ENCODE measurements at places on chromosomes 12 and 14. TPM values are rescaled to one million over a fixed set of nuclear protein-coding genes. Genes with fewer than 3 reads are reported as not detected.

DNA sequence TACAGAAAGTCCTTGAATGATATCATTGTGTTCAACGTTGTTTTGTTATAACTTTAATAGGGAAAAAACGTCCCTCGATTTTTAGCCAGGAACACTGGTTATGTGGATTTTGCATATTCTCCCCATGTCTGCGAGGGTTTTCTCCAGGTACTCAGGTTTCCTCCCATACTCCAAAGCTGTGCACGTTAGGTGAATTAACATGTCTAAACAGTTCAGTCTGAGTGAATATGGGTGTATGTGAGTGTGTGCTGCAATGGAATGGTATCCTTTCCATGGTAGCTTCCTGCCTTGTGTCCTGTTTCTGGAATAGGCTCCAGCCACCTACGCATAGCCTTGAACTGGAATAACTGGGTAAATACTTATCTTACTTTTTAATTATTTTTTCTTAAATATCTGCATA, 810.8 kb upstream of the ATXN7L3B start:
- 0 out of 2 replicates have a peak, but pooled peaks cover 3% of the 10 kb centered on the region for H3K4me1 ChIP-seq
- DNase-seq, result no peak
- H3K27ac ChIP-seq, result no peak overlapping the region
- H3K27me3 ChIP-seq, result no peaks in the 10 kb centered on the region
- no peaks in the 10 kb centered on the region for H3K36me3 ChIP-seq

Gene PLEKHD1
- 0.15 TPM for total RNA-seq

Gene TBX3
- total RNA-seq, result 89.4 TPM

DNA sequence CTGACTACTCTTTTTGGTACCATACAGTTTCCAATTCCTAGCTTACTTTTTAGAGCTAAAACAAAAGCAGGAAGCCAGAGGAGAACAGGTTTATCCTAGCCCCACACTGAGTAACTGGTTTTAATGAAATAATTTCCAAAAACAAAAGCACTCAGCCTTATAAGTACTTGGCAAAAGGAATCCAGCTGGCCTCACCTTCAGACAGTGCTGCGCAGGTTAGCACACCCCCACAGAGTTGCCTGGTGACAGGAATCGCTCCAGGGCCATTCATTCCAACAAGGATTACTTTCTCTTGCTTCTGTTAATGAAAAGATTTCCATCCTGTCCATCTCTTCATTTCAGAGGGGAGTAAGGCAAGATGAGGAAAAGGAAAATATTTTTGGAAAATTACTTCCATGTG, 84.6 kb downstream of the SCFD1 start:
- no peaks in the 10 kb centered on the region for H3K27me3 ChIP-seq
- H3K4me1 ChIP-seq, result no peaks in the 10 kb centered on the region
- H3K36me3 ChIP-seq, result 0 out of 2 replicates have a peak, but pooled peaks cover 2% of the 10 kb centered on the region
- no peak overlapping the region for H3K4me3 ChIP-seq
- DNase-seq, result no peak

Gene FAIM2
- not detected for total RNA-seq

DNA sequence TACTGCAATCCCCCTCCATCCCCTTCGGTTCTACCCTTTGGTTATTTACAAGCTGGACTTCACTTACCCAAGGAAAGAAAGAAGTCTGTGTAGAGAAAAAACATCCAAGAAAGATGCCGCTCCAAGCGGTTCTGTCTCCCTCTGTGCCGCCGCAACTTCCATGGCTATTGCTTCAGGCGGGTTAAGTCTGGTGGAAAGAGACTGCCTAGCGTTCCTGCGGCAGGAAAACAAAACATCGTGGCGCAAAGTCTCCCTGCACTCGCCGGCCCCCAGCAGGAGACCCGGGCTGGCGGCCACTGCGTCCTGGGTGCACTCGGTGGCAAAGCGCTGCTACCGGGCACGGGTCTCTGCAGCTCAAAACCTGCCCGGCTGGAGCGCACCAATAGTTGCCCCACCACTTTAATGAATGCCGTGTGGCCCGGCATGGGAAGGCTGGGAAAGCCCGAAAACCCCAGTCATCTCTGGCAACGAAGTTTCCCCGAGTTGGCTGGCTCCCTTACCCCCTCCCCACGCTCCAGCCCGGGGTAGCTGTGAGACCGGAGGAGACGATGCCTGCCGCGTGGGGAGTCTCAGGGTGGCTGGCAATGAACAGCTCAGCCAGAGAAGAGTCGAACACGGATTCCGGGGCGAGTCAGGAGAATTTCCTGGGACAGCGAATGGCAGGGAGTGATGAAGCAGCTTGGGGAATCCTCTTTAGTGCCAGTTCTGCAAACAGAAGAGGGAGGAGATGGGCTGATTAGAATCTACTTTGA, 3.5 kb upstream of the KCNK10 start:
- H3K27me3 ChIP-seq, result peaks cover 92% of the 10 kb centered on the region
- peak overlapping the region; percentile 40 for H3K4me3 ChIP-seq
- H3K4me1 ChIP-seq, result no peaks in the 10 kb centered on the region
- H3K27ac ChIP-seq, result no peak overlapping the region
- H3K36me3 ChIP-seq, result no peaks in the 10 kb centered on the region

DNA sequence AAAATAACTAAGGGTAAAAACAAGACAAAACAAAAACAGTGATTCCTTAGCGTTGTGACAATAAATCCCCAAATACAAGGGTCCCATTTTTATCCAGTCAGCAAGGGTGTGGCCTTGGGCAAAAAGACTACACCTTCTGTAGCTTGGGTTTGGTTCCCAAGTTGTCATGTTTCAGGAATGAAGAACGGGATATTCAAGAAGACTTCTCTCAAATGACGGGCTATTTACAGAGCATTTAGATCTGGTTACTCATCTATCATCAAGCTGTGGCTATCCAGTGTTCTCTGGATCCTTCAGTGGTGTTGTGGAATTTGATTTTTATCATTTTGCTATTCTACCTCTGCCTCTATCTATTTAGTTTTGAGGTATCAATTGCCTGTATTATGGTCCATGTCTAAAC, 219.7 kb downstream of the SLC25A21 start:
- H3K4me3 ChIP-seq, result no peak overlapping the region
- DNase-seq, result peak; percentile 96
- H3K4me1 ChIP-seq, result peaks cover 49% of the 10 kb centered on the region
- H3K27ac ChIP-seq, result peak overlapping the region; percentile 78
